Calu3 (cell line): ENCODE measurements at places on chromosomes 13 and 19.

- DNase-seq, result no peak
Observed at GRCh38 chr13:24086642-24087041, 73.9 kb upstream of the SPATA13 start.

DNA sequence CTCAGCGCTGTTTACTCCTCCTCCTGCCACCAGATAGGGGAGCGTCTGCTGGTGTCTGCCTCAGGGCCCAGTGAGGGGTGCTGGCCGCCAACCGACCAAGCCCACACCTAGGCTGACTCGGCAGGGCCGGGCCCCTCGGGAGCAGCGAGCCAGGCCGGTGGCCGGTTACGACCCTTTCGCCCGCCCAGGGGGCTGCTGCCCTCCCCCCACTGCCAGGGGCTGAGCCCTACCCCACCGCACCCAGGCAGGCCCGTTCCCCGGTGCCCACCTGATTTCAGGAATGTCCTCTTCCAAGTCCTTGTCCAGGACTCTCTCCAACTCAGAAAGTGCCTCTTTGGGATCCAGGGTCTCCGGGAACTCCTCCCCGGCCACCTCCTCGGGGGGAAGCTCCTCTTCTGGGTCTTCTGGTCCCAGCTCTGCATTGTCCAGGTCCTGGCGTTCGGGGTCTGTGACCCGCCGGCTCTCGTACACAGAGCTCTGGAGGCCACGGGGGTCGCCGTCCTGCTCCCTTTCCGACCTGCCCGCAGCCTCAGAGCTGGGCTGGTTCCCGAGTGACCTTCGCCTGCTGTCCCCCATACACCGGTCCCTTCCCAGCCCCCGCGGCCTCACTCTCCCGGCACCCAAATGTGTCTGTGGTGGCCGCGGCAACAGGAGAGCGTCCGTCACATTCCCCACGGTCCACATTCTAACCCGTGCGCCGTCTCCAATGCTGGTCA, 31.0 kb upstream of the MIER2 start:
- DNase-seq, result no peak

DNA sequence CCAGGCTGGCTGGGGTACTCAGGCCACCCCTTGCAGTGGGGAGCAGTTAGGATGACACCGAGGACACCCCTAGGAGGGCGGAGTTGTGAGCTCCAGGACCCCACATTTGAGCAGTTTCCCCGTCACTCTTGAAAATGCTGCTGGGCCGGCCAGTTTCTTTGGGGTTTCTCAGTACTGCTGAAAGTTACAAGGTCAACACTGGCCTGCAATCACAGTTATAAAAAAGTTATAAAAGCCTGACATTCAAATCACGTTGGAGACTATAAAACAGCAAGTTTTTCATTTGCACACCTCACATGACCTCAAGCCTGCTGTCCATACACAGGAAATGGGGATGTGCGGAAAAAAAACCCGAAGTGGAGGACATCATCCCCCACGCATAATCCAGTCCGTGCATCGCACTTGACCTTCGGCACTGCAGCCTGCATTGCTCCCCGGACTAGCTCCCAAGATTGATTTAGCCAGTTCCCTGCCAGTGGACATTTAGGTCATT, 27.0 kb downstream of the DNM2 start:
- no peak for DNase-seq

DNA sequence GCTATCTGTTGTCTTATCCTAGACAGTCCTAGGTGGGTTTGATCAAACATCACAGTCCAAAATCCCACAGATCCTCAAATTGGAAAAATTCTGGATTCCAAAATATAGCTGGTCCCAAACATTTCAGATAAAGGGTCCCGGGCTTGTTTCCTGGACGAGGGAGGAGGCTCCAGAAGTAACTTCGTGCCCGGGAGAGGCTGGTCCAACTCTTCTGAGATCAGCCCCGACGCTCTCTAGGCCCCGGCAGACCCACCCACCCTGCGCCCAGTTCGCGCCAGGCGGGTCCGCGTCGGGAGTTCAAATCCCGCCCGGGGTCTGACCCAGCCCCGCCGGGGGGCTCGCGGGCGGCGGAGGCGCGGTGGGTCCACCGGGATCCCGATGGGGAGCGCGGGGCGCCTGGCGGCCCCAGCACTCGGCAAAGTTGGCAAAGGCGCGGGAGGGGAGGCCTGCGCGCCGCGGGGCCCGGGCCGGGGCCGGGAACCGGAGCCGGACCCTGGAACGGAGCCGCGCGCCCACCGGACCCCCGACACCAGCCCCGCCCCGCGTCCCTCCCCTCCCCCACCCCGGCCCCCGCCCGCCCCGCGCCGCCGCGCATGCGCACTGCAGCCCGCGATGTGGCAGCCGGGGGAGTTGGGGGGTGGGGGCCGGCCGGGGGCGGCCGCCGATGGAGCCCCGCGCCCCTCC, 513 bp downstream of the MIER2 start:
- peak; percentile 22 for DNase-seq

- no peak for DNase-seq
Observed at GRCh38 chr19:12052091-12052496, 667 bp downstream of the ZNF878 start.

- no peak for DNase-seq
Observed at GRCh38 chr19:43660971-43661360, 9.0 kb downstream of the PLAUR start.

- DNase-seq, result no peak
Observed at GRCh38 chr19:3464587-3465235, 15.6 kb downstream of the SMIM24 start.
